Left hindlimb (tissue), 1 donor: ENCODE measurements at places on chromosomes 5 and 9.

DNA sequence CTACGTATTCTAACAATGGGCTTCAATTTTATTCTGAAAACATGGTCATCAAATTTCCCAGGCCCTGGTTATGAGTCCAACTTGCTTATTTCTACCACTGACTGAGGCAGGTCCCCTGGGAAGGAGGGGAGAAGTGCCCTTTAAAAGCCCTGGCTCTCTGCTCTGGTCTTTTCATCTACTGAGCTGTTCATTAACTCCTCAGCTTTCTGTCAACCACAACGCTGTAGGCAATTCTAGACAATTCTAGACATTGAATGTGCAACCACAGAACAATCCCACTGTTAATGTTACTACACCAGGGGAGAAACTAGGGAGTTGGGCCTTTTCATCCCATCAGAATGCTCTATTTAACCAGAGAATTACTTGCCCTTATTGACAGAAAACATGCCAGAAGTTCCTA lies 10.0 kb downstream of the MOCS2 start:
- DNase-seq: no peak

DNA sequence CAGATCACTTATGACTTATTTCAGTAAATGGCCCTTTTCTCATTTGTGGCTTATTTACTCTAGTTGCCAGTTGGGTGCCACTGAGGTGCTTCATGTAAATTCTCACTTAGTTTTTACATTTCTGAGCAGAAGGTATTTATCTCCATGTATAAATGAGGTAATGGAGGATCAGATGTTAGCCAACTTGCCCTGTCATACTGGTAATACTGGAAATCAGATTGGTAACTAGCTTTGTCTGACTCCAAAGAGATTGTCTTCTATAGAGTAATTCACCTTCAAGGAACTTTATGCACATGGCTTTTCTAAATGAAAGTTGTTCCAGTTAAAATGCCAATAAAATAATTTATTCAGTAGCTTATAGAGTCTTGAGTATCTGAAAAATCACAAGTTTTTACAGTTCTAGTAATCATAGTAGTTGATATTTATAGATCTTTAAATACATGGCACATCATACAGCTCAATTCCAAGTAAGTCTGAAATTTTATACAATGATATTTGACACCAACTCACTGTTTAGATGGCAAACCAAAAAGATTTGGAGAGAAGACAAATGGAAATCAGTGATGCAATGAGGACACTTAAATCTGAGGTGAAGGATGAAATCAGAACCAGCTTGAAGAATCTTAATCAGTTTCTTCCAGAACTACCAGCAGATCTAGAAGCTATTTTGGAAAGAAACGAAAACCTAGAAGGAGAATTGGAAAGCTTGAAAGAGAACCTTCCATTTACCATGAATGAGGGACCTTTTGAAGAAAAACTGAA lies 28.8 kb downstream of the RAB14 start:
- DNase-seq: no peak

DNA sequence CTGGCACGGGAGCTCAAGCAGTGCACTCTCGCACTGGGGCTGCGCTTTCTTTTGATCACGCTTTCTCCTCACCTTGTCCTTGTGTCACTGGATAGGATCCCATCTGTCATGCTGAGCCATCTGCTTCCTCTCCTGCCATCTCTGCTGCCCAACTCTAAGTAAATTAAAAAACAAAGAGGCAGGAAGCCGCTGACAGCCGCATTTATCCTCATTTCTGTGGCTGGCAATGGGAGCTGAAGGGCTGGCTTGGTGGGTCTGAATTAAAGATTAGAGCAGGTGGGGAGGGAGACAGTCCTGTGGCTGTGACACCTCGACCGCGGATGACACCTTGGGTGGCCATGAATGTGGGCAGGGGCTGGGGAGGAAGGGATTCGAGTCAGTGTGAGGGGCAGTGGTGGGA lies 159.2 kb upstream of the ALDH1B1 start:
- no peak for DNase-seq

GRCh38 chr5:55364537-55365055 lies 56.8 kb downstream of the MTREX start:
- DNase-seq: no peak

DNA sequence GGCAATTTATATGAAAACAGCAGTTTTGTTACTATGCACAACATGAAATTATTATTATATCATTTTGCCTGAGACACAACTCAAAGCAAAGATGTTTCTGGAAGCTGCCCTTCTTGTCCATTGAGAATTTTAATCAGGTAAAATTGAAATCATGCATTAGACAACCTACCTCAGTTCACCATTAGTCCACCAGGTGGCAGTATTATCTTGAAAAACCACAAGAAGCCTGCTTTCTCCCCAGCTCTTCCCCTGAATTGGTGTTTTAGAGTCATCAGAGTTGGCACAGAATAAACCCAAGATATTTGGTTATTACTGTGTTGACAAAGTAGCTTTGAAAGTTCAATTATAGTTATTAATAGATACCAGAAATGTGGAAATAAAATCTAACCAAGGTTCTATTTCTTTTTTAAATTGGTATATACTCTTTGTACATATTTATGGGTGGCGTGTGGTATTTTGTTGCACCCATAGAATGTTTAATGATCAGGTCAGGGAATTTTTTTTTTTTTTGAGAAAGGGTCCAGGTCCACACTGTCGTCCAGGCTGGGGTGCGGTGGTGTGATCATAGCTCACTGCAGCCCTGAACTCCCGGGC lies 25.7 kb downstream of the UTP15 start:
- peak; percentile 33 for DNase-seq

GRCh38 chr5:142627383-142628217 lies 58.3 kb downstream of the FGF1 start:
- DNase-seq: no peak

DNA sequence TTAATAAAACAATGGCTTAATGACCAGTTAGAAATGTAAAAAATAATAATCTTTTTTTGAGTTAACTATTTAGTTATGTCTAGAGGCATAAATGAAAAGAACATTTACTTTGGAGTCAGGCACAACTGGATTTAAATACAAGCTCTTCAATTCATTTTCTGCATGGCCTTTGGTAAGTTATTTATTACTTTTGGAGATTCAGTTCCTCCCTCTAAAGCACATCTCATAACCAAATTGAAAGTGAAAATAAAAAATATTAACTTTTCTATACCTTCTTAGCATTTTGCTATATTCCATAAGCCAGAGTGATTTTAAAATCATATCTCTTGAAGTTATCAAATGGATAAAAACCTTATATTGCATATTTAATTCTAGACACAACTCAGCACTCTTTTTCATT lies 434.9 kb upstream of the SMARCA2 start:
- DNase-seq: no peak

- no peak for DNase-seq
Observed at GRCh38 chr5:176529741-176530141, 7.5 kb downstream of the RNF44 start.

DNA sequence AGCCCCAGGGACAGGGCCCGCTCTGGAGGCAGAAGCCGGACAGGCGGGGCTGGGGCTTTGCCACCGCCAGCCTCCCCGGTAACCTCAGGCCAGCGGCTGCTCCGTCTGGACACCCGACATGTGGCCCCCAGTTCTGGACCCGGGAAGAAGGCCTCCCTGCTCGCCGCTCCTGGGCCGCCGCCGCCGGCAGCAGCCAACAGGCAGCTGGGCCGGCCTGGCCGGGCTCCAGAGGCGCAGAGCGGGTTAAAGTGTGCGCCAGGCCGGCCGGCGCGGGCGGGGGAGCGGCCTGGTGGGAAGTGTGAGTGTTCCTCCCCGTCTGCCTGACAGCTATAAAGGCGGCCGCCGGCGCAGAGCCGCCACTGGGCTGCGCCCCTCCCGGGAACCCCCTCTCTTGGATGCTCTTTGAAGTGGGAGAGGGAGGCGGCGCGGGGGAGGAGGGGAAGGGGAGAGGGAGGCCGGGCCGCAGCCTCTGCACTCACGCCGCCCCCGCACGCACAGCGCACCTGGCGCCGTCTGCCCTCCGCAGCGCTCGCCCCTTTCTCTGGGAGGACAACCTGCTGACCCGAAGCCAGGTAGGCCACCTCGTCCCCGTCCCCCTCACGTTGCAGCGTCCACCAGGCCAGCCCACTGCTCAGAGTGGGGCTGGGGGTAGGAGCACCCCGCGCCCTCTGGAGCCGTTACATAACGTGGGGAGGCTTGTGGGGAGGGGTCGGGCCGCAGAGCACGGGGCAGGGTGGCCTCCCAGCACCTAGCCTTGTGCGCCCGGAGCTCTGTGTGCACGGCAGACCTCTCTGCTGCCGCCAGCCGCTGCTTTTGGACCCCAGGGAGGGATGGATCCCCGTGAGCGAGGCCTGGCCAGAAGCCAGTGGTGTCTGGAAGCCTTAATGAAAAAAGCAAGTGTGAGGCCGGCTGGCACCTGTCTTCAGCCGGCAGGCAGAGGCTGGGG lies at the start of gene ADAMTSL2:
TSS of gene ADAMTSL2 (plus strand) at position 359 of the 946 bp plus-strand sequence. CDS start 2,009 bp downstream, outside the sequence.
- DNase-seq: peak; percentile 87

DNA sequence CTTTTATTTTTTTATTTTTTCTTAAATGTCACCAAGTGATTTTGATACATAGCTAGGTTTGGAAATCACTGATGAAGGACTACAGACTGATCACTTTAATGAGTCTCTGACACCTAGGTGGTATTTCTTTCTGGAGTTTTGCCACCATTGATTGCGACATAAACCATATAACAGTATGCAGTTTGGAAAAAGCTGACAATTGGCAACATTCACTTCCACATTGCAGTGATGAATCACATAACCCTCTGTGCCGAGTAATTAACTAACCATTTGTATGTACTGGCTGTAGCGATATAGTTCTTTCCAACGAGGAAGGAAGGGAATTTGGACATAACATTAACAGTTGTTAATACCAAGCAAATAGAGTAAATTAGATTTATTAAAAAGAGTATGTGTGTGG lies 222.9 kb upstream of the EFNA5 start:
- DNase-seq: no peak

DNA sequence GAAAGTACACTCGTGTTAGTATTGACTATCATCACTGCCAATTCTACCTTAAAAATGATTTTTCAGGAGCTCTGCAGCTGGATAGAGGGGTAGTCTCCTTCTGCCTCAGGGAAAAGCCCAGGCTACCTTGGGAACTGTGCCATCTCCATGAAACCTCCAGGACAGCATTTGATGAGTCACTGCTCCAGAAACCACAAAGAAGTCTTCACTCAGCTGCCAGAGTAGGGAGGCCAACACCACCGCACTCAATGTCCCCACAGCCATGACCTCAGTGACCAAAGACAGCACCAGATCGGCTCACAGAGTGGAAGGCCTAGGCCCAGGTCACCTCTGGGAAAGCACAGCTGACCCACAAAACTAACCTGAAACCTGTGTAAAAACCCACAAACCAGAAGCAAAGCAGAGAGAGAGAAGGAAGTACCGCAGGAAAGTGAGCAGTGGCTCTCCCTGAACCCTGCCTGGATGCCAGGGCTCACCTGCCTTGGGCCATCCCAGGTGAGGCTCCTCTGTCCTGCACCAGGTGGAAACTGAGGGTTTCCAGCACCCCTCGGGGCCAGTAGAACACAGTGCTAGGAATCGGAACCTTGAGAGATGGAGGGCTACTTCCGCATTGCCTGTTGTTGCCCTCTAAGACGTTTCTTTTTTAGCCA lies 30.0 kb downstream of the S1PR3 start:
- DNase-seq: no peak

GRCh38 chr9:69433392-69433791 lies 108.4 kb downstream of the ENTREP1 start:
- no peak for DNase-seq

DNA sequence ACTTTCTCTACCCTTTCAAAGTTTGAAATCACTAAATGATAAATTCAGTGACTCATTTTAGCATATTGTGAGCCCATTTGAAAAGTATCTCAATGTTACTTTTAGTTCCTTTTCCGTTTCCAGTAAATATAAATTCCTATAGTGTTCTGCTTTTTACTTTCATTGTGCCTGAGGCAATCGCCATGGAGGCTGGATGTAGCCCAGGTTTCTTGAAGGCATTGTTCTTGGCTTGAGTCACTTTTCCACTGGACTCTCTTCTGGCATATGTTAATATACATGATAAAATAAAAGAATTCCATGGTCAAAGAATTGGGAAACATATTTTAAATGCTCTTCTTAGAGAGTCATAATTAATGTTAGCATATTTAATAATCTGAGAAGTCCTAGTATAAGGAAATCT lies 327.0 kb downstream of the IZUMO3 start:
- DNase-seq: no peak

- no peak for DNase-seq
Observed at GRCh38 chr5:9112520-9113291, 433.2 kb downstream of the SEMA5A start.

DNA sequence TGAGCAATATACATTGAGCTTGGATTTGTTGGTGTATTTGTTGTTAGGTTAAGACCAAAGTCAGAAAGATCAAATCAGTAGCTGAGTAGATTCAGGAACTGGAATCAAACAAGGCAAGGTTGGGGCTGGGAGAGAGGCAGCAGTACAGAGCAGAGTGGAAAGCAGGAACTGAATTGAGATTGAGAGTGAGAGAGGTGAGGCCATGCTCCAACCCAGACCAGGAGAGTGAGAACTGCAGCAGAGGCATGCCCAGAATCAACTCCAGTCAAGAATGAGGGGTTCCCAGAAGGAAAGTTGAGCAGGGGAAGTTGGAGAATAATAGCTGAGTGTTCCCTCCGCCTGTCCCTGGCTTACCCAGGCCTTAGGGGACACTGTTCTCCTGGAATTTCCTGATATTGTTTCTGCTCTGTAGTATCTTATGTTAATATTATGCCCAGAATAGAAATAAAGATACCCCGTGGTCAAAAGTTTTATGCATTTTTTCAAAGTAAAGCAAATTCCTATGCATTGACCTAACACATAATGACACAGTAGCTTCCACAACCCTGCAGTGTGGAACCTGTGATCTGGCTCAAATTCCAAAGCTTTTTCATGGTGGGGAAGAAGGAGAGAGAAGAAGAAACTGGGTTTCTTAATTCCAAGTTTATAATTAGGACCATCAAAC lies 82.7 kb downstream of the SV2C start:
- DNase-seq: no peak
